ENCODE measurements at places on chromosomes 1 and 21.

DNA sequence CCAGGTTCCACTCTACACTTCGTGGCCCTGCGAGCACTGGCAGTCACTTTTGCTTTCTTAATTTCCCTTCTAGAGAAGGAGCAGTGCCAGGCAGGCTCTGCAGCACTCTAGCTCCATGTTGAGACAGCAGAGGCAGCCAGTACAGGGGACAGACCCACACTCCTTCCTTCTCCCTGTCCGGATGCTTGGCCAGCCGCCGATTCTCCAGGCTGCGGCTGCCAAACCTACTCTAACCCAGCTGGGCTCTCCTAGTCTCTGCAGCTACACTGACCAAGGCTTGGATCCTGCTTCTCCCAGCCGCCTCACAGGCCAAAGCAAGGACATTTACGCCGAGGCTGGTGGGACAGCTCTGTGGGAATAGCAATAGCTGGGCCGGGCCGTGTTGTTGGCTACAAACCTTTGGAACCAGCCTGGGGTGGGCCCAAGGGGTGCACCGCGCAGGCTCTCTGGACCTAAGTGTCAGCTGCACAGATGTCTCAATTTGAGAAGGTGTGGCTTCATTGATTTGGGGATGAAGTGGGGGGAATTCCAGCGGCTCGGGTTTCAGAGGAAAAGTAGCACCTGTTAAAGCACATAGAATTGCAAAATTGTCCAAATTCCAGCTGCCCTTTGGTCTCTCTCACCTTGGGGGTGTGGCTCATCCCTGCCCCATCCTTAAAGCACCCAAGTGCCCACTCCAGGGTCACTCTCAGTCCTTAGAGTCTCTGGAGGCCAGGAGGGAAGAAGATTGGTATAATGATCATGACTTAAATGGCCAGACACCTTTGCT is 3.2 kb downstream of the BARHL2 start:
- DNase-seq: peak; percentile 57

DNA sequence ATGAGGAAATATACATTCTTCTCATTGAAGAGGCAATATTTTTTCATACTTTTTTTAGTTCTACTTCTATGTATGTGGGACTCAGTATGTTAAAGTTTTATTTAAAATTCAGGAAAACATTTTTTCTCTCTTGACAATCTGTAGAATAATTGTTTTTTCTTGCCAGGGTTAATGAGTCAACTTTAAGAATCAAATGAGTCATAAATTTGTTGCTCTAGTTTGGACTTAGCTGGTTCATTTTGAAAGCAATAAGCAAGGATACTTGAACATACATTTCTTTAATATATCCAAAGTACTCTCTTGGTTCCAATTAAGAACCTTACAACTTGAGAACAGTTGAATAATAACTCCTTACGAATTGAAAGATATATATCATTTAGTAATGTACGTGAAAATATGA is 1145.3 kb upstream of the B3GALT2 start:
- DNase-seq: no peak

DNA sequence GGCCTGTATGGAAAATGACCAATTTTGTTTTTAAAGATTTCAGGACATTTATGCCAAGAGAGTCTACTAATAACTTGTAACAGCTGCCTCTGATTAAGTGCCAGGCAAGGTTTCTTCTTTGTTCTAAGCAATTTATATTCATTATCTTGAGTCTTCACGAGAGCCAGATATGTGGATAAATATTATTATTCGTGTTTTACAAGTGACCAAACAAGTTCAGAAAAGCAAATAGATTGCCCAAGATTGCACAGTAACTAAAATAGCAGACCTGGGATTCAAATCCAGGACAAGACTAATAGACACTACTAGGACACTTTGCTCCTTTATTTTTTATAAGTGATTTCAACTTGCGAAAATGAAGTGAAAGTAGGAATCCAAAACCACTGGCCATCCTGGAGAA is 30.1 kb upstream of the DPT start:
- DNase-seq: no peak

DNA sequence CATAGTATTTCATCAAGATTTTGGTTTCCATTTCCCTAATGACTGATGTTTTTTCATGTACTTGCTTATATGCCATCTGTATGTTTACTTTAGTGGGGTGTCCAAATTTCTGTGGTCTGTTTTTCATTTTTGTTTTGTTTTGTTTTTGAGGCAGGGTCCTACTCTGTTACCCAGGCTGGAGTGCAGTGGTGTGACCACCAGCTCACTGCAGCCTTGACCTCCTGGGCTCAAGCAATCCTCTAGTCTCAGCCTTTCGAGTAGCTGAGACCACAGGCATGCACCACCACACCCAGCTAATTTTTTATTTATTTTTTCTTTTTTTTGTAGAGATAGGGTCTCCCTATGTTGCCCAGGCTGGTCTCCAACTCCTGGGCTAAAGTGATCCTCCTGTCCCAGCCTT is 378.0 kb upstream of the VAMP3 start:
- no peak for DNase-seq

GRCh38 chr21:40616377-40616704 is 230.6 kb downstream of the DSCAM start:
- no peak for DNase-seq

- DNase-seq: no peak
Measured at GRCh38 chr1:206463911-206464310, 6.4 kb upstream of the IKBKE start.

GRCh38 chr21:34186109-34186719 is 112.8 kb downstream of the MRPS6 start:
- no peak for DNase-seq

GRCh38 chr1:29304025-29304684 is 67.8 kb downstream of the PTPRU start:
- no peak for DNase-seq

DNA sequence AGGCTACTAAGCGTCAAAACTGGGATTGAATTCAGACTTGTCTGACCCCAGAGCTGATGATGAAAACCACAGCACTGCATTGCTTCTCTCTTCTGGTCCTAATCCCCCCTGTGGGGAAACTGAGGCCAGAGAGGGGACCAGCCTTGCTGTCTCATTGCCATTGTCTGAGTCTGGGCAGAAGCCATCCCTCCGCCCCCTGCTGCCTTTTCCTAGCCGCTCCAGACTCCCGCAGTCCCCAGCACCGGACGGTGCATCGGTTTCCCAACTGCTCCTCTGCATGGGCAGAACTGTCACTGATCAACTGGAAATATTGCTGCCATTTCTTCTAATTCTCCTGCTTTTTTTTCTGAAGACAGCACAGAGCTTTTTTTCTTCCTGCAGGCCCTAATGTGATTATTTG is 157.4 kb downstream of the ACTL8 start:
- DNase-seq: no peak

- peak; percentile 20 for DNase-seq
Measured at GRCh38 chr1:218904416-218904815, 269.3 kb upstream of the LYPLAL1 start.

- DNase-seq: no peak
Measured at GRCh38 chr1:29392036-29392435, 155.7 kb downstream of the PTPRU start.

- DNase-seq: no peak
Measured at GRCh38 chr1:58900396-58900795, 116.5 kb upstream of the JUN start.

DNA sequence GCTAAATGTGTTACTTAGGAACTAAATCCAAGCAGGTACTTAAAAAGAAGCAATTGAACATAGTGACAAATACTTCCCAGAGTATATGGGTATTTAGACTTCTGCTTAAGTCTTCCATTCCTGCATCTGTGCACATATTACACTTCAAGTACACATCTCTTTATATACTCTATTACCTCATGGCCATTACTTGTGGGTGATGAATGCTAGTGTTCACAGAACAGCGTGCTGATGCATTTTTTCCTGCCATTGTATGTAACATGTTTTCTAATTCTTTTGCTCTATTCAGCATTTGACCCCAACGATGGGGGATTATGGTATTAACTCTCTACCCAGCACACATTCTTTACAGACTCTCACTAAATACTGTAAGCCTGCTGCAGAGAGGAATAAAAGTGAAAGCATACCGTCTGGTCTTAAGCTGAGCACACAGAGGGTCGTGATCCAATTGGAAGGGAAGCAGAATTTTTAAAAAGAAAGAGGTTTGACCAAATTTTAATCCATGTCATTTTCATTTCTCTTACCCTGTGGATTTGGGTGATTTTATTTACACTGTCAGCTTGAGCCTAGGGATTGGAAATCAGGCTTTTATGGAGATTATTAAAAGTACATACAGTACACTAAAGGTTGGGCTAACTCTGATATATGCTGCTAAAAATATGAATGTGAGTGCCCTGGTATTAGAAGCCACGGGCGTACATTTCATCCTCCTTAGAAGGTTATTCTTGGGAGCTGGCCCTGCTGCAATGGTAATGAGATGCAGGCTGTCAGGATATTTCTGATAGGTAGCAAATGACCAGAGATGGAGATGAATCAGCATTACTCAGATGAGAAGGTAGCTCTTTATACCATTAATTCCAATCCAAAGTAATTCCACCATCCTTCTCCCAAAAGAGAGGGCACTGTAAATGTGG is 95.5 kb upstream of the PROX1 start:
- DNase-seq: no peak

GRCh38 chr1:26844424-26845196 is 18.1 kb downstream of the ZDHHC18 start:
- DNase-seq: peak; percentile 11

DNA sequence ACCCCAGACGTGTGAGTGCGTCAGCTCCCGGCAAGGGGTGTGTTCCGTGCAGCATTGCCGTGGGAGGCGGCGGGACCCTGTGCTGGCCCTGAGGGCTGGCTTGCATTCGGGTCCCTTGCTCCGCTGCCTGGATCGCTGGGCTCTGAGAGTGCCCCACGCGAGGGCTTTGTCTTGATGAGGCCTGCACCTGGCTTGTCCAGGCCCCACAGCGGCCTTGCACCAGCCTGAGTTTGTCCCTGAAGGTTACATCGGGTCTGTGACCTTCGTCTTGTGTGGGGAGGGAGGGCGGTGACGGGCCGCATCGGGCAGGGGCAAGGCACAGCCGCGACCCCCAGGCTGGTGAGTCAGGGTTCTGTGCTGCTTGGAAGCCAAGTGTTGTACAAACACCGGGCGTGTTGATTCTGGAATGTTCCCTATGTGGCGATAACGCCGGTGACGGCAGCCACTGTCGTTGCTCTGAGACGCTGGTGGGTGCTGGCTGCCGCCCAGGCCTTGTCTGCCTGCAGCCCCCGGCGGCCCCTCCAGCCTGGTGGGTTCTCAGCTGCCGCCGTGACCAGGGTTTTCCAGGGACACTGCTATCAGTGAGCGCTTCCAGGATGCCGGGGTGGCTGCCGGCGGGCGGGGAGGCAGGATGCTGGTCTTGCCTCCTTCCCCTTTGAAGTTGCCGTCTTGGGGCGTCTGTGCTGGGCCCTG is 42.9 kb downstream of the SLX9 start:
- DNase-seq: peak; percentile 57

Measured in spinal cord (tissue), 10 donors.